ENCODE measurements at places on chromosomes 12 and 14.

DNA sequence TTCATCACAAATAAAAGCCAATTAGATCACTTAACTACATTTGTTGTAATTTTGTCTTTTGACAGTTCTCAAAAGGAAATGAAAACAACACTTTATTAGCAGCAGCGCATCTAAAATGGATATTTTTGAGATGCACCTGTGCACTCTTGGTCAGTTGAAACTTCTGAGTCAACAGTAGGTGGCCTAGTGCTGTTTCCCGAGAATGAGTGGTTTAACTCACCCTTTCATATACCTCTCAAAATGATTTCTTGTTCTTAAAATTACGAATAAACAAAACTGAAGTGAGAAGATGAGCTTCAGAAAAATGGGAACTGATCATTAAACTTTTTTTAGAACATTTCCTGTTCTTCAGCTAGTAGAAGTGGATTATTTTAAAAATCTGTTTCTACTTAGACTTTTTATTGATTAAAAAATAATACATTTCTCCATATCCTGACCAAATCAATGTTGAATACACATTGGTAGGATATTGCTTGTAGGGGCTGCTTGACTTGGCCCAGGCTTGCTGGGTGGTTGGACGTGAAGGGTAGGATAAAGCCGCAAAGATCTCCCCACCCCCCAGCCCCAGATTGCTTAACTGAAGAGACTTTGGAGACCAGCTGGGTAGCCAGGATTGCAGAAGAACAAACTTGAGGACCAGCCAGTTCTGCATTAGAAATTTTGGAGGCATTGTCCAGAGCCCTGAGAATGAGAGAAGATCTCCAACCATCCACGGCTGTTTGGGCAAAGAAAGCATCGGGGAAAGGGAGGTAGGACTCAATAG, 22.3 kb upstream of the STK38L start:
- no peak for DNase-seq

DNA sequence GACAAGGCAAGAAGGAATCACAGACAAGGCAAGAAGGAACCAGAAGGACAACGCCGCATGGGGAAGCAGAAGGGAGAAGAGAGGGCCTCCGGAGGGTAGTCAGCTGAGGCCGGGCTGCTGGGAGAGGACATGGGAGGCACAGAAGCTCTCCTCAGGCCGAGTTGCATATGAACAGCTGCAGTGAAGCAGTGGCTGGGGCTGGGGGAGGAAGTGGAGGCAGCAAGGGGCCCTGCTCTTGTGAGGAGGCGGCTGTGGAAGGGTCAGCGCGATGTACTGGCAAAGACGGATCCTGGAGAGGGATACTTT, 22.0 kb upstream of the TMEM106C start:
- no peak for DNase-seq

- DNase-seq: no peak
Observed at GRCh38 chr12:116136340-116136739, 141.2 kb downstream of the MED13L start.

DNA sequence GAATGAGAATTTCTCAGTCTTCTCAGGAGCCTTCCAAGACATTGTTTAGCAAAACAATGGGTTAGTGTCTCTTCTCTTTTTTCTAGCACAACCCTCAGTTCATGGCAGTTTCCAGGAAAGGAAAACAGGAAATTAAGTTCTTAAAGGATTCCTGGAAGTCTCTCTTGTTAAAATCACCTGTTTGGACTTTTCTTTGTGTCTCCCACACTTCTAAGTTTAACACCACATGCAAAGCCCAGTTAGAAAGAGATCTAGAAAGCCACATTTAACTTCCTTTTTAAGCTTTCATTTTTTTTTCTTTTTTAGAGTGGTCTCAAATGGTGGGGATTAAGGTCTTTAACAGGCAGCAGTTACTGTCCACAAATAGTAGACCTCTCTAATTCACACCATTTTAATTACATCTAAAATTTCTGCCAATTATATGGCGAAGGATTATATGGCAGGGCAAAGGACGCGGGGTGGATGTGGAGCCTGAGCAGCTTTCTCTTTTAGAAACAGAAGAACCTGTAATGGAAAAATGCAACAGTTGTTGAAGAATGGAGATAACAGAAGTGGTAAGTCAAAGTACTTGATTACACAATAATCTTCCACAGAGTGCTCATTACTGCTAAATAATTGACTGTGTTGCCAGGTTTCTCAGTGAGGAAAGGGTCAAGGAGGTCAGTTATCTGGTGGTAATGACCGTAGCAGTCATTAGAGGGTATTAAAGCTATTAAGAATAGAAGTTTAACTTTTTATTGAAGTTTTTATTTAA, 298.6 kb downstream of the AKAP6 start:
- DNase-seq: no peak

DNA sequence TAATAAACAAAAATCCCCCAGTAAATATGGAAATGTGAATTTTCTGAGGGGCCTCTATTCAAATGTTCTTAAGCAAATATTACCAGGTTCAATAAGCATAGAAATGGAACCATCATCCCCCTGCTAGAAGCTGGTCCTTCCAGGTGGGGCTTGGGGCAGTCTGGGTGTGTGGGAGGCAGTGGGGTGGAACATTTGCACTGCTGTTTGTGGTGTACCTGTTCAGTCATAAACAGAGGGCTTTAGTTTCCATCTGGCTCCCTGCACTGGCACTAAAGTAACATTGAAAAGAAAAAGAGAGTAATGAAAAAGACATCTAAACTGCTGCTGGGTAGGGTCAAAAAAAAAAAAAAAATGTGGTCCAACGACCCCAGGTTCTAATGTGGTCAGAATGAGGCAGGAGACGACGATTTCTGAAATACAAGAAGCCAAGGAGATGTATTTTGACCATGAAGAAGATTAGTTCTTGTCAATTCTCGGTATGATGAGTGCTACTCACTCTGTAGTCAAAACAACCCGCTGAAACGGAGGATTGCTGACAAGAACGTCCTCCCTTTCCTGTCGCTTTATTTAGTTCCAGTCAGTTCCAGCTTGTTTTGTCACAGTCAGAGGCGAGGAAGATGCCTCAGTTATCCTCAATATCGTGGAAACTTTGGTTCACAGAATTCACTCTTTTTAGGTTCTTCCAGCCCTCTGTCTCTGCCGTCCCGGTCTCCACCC, 44.2 kb upstream of the MANSC4 start:
- no peak for DNase-seq

DNA sequence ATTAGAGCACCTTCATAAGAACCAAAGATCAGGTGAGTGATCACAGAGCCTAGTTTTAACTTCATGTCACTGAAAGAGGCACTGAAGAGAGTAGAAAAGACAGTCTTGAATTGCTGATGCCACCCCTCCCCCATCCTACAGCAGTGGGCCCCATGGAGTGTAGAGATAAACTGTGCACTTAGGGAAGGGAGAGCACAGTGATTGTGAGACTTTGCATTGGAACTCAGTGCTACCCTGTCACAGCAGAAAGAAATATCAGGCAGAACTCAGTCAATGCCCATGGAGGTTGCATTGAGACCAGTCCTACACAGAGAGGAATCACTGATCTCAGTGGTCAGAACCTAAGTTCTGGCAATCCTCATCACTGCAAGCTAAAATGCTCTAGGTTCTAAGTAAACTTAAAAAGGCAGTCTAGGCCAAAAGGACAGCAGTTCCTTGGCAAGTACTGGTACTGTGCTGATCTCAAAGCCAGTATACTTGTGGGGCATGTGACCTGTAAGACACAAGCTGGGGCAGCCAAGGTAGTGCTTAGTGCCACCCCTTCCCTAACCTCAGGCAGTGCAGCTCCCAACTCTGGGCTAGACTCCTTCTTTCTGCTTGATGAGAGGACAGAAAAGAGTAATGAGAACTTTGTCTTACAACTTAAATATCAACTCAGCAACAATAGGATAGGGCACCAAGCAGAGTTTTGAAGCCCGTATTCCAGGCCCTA, 94.1 kb downstream of the FSCB start:
- no peak for DNase-seq

- DNase-seq: no peak
Observed at GRCh38 chr12:68633614-68634558, 23.2 kb downstream of the RAP1B start.

- no peak for DNase-seq
Observed at GRCh38 chr12:13436182-13436581, 239.7 kb downstream of the EMP1 start.

DNA sequence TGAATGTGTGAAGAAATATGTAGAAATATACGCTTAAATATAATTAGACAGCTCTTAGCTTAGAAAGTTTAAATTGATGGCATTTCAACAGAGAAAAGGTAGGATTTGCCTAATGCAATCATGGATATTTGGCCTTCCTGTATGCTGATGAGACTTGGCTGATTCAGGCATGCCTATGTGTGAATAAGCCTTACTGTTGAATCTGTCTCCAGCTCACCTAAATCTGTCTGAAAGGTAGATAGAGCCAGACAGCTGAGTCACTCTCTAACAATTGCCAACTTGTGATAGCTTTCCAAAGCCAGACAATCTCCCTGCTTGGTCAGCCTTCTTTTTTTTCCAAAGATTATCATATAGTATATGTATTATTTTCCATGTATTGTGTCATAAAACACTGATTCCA, 92.8 kb upstream of the FLRT2 start:
- no peak for DNase-seq

- DNase-seq: no peak
Observed at GRCh38 chr14:32381869-32382268, 52.8 kb downstream of the AKAP6 start.

- no peak for DNase-seq
Observed at GRCh38 chr12:109770104-109770860, 56.7 kb downstream of the FAM222A start.

- DNase-seq: no peak
Observed at GRCh38 chr12:70258605-70259403, 15.6 kb downstream of the CNOT2 start.

GRCh38 chr12:104712477-104712876, 245.6 kb downstream of the SLC41A2 start:
- DNase-seq: no peak

GRCh38 chr12:123723765-123724164, 11.6 kb downstream of the ATP6V0A2 start:
- DNase-seq: no peak

GRCh38 chr12:56719056-56719455, 6.0 kb downstream of the NACA start:
- no peak for DNase-seq

DNA sequence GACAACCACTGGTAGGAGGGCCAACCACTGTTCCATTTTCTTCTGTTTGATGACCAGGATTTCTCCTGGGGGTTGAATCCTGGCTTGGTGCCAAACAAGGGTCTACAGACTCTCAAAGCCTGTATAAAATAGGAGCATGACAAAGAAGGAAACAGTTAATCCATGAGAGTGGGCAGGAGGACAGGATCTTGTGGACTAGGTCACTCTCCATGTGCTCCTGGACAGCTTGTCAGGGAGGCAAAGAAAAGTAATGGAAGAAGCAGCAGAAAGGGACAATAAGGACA, 243.7 kb downstream of the AKAP6 start:
- DNase-seq: no peak

DNA sequence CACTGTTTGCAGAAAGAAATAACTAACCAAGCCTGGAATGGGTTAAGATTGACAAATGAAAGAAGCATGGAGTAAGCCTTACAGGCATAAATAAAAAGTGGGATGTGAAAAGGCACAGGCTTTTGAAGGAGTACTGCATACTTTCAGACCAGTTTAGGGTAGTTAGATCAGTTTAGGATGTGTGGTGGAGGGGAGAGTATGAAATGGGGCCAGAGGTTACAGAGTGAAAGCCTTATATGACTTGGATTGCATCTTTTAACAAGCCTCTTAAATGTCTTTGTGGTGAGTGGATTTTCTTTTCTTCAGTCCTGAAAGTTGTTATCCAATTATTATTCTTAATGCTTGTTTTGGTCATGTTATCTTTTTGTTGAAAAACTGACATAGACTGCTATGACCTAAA, 52.2 kb upstream of the TRHDE start:
- no peak for DNase-seq

DNA sequence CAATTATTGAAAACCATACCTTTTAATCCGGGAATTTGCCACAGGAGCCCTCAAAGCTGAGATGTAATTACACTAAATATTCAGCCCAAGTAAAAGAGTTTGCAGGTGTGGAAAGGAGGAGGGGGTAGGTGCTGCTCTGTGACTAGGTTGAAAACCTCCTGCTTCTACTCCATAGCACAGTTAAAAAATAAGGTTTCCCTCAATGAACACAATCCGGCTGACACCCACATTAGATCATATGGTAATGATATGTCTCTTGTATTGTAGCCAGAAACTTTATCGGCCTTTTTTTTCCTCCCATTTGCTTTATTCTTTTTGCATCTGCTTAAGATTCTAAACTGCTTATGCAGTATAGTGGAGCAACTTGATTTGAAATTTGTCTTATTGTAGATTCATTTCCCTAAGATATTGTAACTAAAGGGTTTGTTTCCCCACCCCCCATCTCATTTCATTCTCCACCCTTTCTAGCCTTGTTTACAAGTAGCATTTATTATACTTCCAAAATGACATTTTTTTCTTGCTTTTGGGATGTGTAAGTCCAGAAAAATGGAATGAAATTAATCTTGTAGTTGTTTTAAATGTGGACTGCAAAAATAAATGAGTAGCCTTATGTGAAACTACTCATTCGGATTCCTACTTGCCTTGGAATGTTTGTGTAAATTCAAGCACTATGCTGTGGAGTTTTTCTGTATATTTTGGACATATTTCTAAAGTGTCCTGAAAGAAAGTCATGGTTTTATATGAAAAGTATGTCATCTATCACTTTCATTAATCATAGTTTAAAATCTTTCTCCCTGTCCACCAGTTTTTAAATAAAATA, at the start of gene DCN:
Gene DCN, minus strand, starts transcription at position 182 of the 820 bp plus-strand sequence. CDS start 4,265 bp downstream, outside the sequence.
- no peak for DNase-seq

DNA sequence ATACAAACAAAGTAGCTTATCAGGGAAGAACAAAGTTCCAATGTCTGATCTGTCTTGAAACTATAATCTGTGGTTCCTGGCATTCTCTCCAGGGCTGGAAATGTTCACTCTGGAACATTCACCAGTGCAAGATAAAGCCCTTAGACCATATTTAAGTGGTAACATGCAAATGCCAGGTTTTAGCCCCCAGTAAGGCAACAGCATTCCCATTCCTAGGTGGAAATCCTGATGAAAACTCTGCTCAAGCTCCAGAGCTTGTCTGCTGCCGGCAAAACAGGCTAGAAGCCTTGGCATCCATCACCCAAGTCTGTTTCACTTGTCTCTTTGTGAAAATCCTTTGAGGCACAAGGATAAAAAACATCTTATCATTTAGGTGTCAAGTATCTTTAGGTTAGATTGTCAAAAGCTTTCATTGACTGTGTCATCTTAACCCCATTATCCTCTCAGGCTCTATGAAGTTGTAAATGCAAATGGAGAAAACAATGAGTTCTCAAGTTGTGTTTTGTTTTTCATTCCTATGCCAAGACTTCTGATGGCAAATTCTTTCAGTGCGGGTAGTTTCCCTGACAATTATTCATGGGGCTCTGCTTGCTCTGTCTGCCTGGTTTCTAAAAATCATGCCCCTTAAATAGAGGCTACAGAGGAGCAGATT, 344.7 kb downstream of the NELL2 start:
- no peak for DNase-seq

DNA sequence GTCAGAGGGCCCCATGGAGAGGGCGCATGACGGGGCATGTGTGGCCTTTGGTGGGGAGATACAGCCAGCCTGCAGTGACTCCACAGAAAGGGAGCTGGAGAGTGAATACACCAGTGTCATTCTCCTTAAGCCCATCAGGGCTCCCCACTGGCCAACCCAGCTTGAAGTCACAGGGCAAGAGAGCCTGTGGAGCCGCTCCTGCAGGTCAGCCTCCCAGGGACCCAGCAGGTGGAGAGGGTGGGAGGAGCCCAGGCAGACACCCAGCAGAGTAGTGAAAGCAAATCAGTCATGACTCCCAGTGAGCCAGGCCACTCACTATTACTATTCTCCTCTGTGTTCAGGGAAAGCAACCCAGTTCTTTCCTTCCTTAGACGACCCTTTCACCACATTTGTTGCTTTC, 110.0 kb upstream of the CPM start:
- no peak for DNase-seq

- DNase-seq: no peak
Observed at GRCh38 chr12:84875241-84875640, 37.4 kb downstream of the SLC6A15 start.
